ENCODE measurements at places on chromosomes 16 and 17.
A peak's percentile ranks its signal among the peaks of the same experiment; 100 is the strongest.

GRCh38 chr17:6070430-6070912, 292 bp downstream of the WSCD1 start:
- H3K27ac ChIP-seq = no peak overlapping the region
- H3K4me3 ChIP-seq = no peak overlapping the region
- H3K4me1 ChIP-seq = no peaks in the 10 kb centered on the region
- H3K36me3 ChIP-seq = no peaks in the 10 kb centered on the region
- peaks cover 31% of the 10 kb centered on the region for H3K27me3 ChIP-seq
- DNase-seq = no peak

- H3K36me3 ChIP-seq = no peaks in the 10 kb centered on the region
- no peak overlapping the region for H3K4me3 ChIP-seq
- DNase-seq = no peak
- H3K27me3 ChIP-seq = peaks cover 3% of the 10 kb centered on the region
These were observed 2.6 kb upstream of the CCL22 start for GRCh38 chr16:57355898-57356414.

DNA sequence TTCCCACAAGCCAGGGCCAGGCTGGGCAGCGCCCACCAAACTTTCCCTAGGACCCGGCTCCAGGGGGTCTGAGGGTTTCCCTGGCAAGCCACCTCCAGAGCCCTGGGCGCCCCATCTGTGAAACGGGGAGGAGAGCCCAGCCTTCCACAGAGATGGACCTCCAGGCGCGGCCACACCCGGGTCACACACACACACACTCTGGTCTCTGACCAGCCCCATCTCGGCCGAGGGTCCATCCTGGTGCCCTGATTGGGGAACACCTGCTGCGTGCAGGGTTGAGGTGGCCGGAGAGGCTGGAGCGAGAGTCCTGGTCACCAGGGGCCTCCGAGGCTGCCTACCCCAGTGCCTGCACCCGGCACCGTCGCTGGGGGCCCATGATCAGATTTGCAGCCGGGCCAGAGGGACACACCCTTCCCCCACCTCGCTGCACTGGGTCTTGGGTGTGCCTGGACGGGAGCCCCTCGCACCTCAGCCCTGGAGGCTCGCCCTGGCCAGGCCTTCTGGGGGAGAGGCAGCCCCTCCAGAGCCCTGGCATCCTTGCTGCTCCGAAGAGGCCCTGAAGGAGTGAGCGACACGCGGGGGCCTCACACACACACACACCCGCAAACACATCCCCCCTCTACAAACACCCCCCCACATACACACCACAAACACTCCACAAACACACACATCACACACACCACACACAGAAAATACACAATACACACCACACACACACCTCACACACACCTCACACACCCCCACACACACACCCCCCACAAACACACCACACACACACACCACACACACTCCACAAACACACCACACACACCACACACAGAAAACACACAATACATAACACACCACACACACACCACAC, 29.7 kb downstream of the SLC25A10 start:
- no peaks in the 10 kb centered on the region for H3K4me1 ChIP-seq
- no peak overlapping the region for H3K27ac ChIP-seq
- no peaks in the 10 kb centered on the region for H3K27me3 ChIP-seq
- H3K4me3 ChIP-seq = no peak overlapping the region

DNA sequence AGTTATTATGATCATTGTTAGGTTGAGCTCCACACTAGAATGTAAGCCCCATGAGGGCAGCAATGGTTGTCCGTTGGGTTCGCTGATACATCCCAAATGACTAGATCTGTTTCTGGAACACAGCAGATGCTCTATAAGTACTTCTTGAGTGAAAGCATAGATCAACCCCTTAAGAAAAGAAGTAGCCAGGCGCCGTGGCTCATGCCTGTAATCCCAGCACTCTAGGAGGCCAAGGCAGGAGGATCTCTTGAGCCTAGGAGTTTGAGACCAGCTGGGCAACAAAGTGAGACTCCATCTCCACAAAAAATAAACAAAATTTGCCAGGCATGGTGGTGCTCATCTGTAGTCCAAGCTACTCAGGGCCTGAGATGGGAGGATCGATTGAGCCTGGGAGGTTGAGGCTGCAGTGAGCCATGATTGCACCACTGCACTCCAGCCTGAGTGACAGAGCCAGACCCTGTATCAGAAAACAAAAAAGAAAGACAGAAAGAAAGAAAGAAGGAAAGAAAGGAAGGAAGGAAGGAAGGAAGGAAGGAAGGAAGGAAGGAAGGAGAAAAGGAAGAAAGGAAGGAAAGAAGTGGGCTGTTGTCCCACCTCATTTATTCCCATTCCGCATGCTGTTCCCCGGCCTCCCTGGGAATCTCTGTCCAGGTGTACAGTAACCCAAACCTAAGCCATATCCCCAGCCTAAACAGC, 54.4 kb upstream of the RPL38 start:
- H3K27me3 ChIP-seq = no peaks in the 10 kb centered on the region
- no peaks in the 10 kb centered on the region for H3K36me3 ChIP-seq
- DNase-seq = no peak
- no peak overlapping the region for H3K27ac ChIP-seq
- H3K4me3 ChIP-seq = no peak overlapping the region
- H3K4me1 ChIP-seq = no peaks in the 10 kb centered on the region

DNA sequence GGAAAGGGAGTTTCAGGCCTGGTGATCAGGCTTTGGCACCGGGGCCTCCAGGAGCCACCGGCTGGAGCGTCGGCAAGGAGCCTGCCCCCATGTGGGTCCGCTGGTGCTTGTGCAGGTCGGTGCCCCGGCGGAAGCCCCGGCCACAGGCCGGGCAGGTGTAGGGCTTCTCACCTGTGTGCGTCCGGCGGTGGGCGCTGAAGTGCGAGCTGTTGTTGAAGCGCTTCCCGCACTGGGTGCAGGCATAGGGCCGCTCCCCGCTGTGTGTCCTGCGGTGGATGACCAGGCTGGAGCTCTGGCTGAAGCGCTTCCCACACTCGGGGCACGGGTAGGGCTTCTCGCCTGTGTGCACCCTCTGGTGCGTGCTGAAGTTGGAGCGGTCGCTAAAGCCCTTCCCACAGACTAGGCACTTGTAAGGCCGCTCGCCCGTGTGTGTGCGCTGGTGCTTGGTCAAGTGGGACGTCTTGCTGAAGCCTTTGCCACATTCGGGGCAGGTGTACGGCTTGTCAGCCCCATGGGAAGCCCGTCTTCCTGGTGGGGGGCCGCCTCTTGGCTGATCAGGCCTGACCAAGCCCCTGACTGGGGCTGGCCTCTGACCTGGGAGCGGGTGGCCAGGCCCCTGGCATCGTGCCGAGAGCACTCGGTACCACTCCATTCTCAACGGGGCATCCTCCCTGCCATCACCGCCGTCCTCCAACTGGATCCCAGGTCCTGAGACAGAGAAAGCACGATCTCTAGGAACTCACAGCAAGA, 14.4 kb downstream of the ZNF500 start:
- no peak for DNase-seq
- no peak overlapping the region for H3K4me3 ChIP-seq
- H3K4me1 ChIP-seq = no peaks in the 10 kb centered on the region
- peaks cover 72% of the 10 kb centered on the region for H3K36me3 ChIP-seq
- no peaks in the 10 kb centered on the region for H3K27me3 ChIP-seq

GRCh38 chr17:67285360-67285759, 40.4 kb upstream of the HELZ start:
- no peaks in the 10 kb centered on the region for H3K36me3 ChIP-seq
- H3K4me3 ChIP-seq = no peak overlapping the region
- H3K4me1 ChIP-seq = peaks cover 14% of the 10 kb centered on the region
- DNase-seq = no peak
- no peak overlapping the region for H3K27ac ChIP-seq

- H3K27me3 ChIP-seq = no peaks in the 10 kb centered on the region
- H3K27ac ChIP-seq = no peak overlapping the region
- H3K4me3 ChIP-seq = no peak overlapping the region
- no peak for DNase-seq
These were observed 42.1 kb downstream of the MPRIP start for GRCh38 chr17:17084317-17084835.

- H3K4me3 ChIP-seq = no peak overlapping the region
- H3K27ac ChIP-seq = no peak overlapping the region
- peak; percentile 20 for DNase-seq
- no peaks in the 10 kb centered on the region for H3K36me3 ChIP-seq
These were observed 18.2 kb upstream of the NXPH3 start for GRCh38 chr17:49557312-49558024.

DNA sequence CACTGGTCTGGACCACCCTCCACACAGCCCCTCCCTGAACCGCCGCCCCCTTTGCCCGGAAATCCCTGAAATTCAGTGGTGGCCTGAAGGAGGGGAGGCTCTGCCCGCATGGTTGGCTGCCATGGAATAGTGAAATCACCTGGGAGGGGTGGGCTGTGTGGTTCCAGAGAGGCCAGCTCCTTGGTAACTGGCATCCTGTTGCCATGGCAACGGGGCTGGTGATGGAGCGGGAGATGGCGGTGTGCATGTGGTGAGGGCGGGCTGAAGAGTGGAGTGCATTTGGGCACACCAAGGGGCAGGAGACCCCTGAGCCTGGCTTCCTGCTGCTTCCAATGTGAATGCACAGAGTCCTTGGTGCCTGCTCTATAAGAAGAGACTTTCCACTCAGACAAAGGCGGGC, 2.4 kb downstream of the EFNB3 start:
- H3K4me3 ChIP-seq = no peak overlapping the region
- peaks cover 23% of the 10 kb centered on the region for H3K4me1 ChIP-seq
- DNase-seq = no peak
- no peak overlapping the region for H3K27ac ChIP-seq

DNA sequence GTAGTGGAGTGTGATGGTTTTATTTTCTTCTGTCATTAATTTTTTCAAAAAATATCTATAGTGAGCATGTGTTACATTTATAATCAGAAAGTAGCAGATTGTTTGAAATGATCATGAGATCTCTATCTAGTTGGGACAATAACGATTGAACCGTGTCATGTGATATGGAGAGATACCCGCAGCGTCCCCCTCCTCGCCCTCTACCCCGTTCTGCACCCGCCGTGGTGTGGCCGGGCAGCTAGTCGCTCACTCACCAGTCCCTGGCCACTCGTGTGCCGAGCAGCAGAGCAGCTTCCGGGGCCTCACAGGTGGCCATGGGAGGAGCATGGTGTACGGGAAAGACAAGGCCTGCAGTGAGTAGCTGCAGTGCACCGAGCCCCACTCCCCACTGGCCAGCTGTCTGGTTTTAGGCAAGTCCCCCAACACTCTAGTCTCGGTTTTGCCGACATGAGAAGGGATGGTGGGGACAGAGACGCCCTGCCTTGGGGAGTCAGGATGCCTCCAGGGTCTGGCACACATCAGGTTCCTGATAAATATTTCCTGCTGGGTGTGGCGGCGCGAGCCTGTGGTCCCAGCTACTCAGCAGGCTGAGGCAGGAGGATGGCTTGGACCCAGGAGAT, 15.3 kb downstream of the MLYCD start:
- no peak overlapping the region for H3K4me3 ChIP-seq
- H3K36me3 ChIP-seq = peaks cover 95% of the 10 kb centered on the region
- no peaks in the 10 kb centered on the region for H3K4me1 ChIP-seq
- no peaks in the 10 kb centered on the region for H3K27me3 ChIP-seq
- no peak for DNase-seq

GRCh38 chr16:12815361-12815760, 11.7 kb upstream of the CPPED1 start:
- DNase-seq = no peak
- H3K4me3 ChIP-seq = no peak overlapping the region
- H3K27ac ChIP-seq = peak overlapping the region; percentile 66
- H3K4me1 ChIP-seq = peaks cover 73% of the 10 kb centered on the region
- no peaks in the 10 kb centered on the region for H3K36me3 ChIP-seq

- H3K36me3 ChIP-seq = no peaks in the 10 kb centered on the region
- H3K4me1 ChIP-seq = no peaks in the 10 kb centered on the region
- no peaks in the 10 kb centered on the region for H3K27me3 ChIP-seq
These were observed 931.9 kb upstream of the SOX9 start for GRCh38 chr17:71188811-71189492.

DNA sequence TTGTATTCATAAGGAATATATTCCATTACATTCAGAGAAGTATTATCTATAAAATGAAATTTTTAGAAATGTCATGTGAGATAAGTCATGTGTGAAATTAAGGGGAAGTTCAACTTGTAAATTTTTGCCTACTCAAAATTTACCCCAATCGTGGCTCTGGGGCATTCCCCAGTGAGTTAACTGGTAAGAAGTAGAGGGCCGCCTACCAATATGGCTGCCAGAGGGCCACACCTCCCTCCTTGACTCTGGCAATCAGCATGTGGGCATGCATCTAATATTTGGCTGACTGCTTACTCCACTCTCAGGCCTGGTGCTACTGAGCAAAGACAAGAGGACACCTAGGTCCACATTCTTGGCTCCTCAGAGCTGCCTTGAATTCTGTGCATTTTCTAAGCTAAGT, 39.7 kb upstream of the CNTNAP4 start:
- H3K4me1 ChIP-seq = no peaks in the 10 kb centered on the region
- no peak overlapping the region for H3K4me3 ChIP-seq
- H3K27me3 ChIP-seq = no peaks in the 10 kb centered on the region
- no peak overlapping the region for H3K27ac ChIP-seq
- H3K36me3 ChIP-seq = no peaks in the 10 kb centered on the region
- DNase-seq = no peak

GRCh38 chr17:55286681-55287589, 22.2 kb downstream of the HLF start:
- H3K27me3 ChIP-seq = no peaks in the 10 kb centered on the region
- no peak overlapping the region for H3K27ac ChIP-seq
- no peaks in the 10 kb centered on the region for H3K4me1 ChIP-seq
- no peak overlapping the region for H3K4me3 ChIP-seq
- H3K36me3 ChIP-seq = no peaks in the 10 kb centered on the region
- DNase-seq = no peak

DNA sequence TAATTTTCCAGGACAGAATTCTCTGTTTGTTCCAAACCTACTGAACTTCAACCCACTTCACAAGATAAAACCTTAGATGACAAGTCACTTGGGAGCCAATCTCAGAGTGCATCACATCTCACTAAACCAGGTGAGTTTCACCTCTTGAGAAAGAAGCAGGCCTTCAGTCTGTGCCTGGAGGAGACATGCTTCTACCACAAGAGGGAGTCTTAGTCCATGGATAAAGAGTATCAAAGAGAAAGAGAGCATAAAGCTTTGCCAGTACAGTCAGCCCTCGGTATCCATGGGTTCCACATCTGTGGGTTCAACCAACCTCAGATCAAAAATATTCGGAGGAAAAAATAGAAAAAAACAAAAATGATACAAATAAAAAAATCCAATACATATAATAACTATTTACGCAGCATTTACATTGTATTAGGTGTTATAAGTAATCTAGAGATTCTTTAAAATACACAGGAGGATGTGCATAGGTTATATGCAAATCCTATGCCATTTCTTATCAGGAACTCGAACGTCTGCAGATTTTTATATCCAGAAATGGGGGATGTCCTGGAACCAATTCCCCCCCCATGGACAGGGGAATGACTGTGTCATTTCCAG, 37.7 kb downstream of the DUSP14 start:
- peaks cover 75% of the 10 kb centered on the region for H3K36me3 ChIP-seq
- no peaks in the 10 kb centered on the region for H3K27me3 ChIP-seq
- no peaks in the 10 kb centered on the region for H3K4me1 ChIP-seq
- H3K4me3 ChIP-seq = no peak overlapping the region
- DNase-seq = no peak

DNA sequence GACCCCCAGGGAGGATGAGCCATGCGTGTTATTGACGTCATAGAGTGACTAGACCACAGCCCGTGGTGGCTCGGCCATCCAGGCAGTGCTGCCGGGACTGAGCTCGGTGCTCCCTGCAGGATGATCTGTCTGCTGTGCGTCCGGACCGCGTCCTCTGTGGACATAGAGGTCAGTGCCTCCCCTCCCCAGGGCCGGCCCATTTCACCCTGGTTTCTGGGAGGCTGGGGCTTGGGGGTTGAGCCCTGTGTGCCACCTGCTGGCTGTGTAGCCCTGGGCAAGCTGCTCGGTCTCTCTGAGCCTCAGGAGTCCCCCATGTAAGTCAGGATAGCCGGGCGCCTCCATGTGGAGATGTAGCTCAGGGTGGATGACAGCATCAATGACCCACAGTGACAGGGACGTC, 8.3 kb downstream of the TSC2 start:
- no peak overlapping the region for H3K4me3 ChIP-seq
- no peak overlapping the region for H3K27ac ChIP-seq
- H3K4me1 ChIP-seq = no peaks in the 10 kb centered on the region
- peaks cover 91% of the 10 kb centered on the region for H3K36me3 ChIP-seq
- no peak for DNase-seq
